Stimulated activated CD8-positive, alpha-beta memory T cell treated with anti-CD3 and anti-CD28 coated beads, Interleukin-15, amount 100 ng/mL, for 4 hours (primary cell): ENCODE measurements at places on chromosomes 1 and 21.

DNA sequence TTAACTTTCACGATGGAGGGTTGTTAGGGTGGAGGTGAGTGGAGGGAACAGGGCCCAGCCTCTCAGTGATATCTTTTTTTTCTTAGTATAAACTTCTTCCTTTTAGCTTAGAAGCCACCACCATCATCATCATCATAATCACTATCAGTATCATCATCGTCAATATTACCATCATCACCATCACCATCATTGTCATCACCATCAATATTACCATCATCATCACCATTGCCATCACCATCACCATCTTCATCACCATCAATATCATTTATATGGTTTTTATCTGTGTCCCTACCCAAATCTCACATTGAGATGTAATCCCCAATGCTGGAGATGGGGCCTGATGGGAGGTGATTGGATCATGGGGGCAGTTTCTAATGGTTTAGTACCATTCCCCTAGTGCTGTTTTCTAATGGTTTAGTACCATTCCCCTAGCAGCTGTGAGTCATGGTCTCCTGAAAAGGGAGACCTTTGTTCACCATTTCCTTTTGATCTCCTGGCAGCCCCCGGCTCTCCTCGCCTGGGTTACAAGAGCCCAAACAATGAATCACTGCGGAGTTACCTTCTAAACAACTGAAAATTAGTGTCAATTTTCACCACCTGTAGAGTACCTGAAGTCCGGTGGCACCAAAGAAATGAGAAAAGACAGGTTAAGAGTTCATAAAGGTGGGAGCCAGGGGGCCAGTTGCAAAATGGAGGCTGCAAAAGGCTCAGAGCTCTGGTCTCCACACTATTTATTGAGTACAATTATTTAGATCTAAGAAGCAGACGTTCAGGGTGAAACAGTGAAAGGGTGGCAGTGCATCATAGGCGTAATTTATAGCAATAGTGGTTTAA lies 3.1 kb upstream of the PLA2G2E start:
- no peak for DNase-seq

DNA sequence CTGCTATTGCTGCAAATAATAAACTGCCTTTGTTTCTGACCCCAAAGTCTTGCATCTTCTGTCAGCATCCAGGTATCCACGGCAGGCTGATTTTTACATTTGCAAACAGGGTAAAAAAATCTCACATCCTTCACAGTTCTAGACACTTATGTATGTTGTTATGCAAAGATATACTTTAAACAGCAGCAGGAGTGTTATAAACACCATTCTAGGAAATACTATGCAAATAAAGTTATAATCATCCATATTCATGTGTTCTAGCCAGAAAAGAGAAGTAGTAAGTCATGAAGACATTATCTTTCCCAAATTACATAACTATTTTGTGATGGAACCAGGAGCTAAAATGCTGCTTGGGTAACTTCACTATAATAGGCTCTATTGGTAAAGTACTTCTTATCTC lies 534.2 kb downstream of the LTN1 start:
- DNase-seq: no peak

DNA sequence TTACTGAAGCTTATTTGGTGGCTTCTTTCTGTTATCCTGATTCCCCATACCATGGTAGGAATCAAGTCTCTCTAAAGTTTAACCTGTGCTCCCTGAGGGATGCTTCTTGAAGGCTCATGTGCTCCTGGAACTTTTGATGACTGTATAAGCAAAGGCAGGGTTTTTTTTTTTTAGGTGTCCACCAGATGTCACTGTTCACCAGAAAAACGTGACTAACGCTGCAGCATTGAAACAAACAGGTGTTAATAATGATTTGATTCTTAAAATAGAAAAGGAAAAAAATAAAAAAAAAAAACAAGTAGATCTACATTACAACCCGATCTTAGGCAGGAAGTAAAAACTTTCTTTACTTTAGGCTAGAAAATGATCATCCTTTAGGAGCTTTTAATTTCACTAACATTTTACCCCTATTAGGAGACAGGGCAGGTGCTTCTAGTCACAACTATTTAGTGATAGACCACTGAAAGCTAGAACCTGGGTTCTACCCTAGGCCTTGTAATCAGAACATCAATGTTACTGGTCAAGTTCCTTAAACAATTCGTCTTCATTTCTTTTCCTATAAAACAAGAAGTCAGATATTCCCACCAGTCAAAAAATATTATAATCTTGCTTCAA lies 223.0 kb downstream of the PLA2G4A start:
- DNase-seq: no peak

GRCh38 chr1:233487408-233487807 lies 126.5 kb upstream of the KCNK1 start:
- no peak for DNase-seq

DNA sequence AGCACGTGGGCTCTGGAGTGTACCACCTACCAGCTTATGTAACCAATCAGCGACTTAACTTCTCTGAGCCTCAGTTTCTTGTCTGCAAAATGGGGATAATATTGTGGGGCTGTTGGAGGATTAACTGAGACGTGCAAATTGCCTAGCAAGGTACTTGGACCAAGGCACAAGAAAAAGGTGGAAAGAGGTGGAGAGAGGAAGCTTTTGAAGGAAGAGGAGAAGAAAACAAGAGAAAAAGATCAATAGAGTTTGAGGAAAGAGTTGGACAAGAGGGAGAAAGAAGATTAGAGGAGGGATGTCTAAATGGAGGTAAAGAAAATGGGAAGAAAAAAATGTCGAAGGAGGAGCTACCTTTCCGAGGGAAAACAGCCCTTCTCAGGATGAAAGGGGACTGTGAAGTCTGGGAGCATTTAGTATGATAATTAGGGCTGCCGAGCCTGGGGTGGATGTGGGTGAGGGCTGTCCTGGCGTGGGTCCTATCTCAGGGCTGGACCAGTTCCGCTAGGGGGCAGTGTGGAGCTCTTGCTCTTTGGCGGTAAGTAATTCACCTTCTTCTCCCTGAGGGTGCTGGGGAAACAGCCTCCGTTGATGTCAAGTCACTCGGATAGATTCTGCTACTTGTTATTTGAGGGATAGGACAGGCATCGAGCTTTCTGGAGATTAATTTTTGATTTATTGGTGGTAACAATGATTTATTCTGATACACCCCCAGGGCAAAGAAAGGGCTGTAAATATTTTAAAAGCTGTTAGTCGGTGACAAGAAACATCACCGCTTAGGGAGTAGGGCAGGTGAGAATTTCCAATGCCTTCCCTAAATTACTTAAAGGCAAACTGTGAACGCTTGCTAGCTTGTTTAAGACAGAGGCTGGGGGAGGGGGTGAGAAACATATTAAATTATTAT lies 79.0 kb upstream of the NFASC start:
- peak; percentile 32 for DNase-seq

- peak; percentile 22 for DNase-seq
Observed at GRCh38 chr1:152461544-152461943, 47.5 kb upstream of the CRNN start.

DNA sequence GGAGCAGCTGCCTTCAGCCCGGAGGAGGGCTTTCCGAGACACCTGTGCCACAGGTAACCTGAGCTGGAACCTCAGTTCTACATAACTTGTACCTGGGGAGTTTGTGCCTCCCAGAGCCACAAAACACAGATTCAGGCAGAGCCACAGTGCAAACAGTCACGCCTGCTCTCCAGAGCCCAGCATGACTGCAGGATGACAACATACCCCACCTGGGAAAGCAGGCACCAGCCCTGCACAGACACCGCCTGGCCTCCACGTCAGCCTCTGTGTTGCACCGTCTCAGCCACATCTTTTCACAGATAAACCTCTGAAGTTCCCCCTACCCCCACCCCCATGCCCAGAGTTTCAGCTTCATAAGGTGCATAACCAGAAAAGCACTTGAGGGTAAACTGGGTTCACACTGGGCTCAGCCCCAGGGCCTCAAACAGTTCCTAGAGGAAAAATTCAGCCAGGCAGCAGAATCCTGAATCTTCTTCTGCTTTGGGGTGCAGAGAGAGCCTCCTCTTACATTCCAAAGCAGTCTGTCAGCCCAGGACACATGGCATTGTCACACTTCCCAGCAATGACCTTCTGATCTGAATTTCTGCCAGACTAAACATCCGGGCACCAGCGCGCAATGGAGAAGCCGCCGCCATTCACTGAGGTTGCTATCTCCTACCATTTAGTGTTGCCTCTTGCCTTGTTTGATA lies 229.5 kb downstream of the TOMM20 start:
- no peak for DNase-seq

DNA sequence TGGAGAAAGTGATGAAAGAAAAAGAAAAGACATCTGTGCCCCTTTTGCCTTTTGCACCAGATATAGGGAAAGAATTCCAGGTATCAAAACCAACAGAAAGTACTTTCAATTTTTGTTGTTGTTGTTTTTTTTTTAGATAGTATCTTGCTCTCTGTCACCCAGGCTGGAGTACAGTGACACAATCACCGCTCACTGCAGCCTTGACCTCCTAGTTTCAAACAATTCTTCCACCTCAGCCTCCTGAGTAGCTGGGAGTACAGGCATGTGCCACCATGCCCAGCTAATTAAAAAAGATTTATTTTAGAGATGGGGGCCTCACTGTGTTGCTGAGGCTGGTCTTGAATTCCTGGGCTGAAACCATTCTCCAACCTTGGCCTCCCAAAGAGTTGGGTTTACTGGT lies 31.3 kb upstream of the IVNS1ABP start:
- no peak for DNase-seq

DNA sequence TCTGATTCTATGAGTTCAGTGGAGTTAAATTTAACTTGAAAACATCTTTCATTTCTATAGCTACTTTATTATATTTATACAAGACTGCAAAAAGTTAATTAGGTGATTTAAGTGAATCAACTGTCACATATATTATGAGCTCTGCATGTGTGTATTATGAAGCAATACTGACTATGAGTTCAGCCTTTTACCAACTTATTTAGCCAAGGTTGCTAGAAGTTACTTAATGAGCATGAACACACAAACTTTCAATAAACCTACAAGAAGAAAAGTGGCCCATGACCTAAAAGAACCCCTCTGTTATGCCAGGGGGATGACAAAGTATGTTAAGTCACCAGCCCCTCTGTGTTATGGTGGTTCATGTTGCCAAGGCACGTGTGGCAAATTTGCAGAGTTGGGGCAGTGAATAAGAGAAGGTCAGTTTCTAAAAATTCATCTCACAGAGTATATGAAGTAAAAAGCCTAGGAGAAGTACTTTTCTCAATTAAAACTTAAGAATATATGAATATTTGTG lies 86.7 kb upstream of the LYPLAL1 start:
- DNase-seq: no peak

DNA sequence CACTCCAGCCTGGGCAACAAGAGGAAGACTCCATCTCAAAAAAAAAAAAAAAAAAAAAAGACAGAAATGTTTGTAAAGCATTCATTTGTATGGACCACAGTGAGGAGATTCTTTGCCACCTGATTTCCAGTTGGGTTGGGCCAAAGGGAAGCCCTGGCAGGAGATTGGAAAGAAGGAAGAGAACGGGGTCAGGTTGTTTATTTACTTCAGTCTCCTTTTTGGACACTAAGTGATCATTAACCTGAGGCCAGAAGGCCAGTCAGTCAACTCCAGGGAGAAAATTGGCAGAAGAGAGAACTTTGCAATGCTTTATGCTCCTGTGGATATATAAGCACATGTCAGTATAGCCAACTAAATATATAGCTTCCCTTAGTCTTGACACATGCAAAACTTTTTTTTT lies 85.9 kb downstream of the NTMT2 start:
- DNase-seq: no peak

- DNase-seq: no peak
Observed at GRCh38 chr1:95006681-95007080, 66.1 kb downstream of the ALG14 start.

GRCh38 chr1:12078938-12079861 lies 16.1 kb downstream of the TNFRSF8 start:
- no peak for DNase-seq

DNA sequence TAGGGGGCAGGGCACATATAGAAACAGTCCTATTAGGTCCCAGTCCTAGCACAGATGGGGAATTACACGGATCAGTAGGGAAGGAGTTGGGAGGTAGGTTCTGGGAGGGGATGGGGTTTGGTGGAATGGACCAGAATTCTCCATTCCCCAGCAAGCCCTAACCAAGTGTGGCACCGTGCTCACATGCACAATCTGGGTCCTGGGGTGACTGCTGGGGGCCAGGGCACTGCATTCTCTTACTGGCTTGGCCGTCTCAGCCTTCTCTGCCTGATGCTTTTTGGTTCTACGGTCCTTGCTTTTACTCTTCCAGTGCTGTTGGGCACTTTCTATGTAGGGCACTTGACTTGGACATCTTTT lies 53.9 kb downstream of the NENF start:
- no peak for DNase-seq

- DNase-seq: no peak
Observed at GRCh38 chr21:35346697-35347096, 297.6 kb upstream of the RUNX1 start.

DNA sequence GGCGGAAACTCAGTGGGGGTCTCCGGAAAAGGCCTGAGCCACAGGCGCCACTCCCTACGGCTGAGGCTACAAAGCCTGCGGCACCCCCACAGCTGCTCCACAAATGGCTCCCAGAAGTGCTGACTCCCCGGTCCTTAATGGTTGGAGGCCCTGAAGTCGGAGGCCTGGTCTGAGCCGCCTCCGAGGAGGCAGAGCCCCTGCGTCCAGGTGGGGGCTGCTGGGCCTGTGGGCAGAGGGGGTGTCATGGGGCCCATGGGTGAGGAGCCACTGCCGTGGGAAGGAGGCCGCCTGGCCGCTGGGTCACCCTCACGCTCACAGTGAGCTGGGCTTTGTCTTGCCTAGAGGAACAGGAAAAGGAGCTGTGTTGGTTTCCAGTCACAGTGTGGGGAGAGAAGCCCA lies 12.4 kb upstream of the COL18A1 start:
- no peak for DNase-seq

DNA sequence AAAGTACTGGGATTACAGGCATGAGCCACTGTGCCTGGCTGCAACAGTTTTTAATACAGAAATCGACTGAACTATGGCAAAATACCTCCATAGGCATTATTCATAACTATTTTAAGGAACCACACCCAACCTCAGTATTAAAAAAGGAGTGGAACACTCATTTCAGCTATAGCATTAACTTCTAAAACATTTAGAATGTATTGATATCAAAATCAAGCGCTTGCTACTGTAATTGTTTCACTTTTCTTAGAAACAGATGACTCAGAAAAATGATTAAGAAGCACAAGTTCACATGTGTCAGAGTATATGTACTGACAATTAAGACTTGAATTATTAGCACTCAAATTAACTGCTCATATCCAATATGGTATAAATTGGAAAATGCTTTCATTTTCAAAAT lies 15.1 kb downstream of the AIDA start:
- no peak for DNase-seq

- DNase-seq: no peak
Observed at GRCh38 chr1:172661107-172661506, 2.2 kb downstream of the FASLG start.

DNA sequence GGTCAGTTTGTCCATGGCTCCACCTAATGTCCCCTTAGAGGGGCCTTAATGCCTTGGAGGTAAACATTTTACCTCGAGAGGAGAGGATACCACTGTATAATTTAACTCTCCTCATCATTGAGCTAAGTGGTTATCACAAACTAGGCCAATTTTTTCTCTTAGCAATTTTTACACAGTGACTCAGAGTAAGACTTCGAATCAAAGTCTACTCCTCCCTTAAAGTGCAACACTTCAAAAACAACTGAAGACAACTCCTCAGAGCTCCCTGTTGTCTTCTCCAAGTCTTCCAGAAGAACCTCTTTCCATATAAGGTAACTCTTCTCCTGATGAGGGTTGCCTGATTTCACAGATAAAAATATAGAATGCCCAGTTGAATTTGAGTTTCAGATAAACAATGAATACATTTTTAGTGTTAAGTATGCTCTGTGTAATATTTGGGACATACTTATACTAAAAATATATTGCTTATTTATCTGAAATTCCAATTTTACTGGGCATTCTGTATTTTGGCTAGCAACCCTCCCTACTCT lies 4.9 kb upstream of the PTGFRN start:
- no peak for DNase-seq

GRCh38 chr21:33478935-33479678 lies 667 bp downstream of the TMEM50B start:
- DNase-seq: no peak
